ENCODE measurements at places on chromosomes 13 and 19.
A peak's percentile ranks its signal among the peaks of the same experiment; 100 is the strongest.

DNA sequence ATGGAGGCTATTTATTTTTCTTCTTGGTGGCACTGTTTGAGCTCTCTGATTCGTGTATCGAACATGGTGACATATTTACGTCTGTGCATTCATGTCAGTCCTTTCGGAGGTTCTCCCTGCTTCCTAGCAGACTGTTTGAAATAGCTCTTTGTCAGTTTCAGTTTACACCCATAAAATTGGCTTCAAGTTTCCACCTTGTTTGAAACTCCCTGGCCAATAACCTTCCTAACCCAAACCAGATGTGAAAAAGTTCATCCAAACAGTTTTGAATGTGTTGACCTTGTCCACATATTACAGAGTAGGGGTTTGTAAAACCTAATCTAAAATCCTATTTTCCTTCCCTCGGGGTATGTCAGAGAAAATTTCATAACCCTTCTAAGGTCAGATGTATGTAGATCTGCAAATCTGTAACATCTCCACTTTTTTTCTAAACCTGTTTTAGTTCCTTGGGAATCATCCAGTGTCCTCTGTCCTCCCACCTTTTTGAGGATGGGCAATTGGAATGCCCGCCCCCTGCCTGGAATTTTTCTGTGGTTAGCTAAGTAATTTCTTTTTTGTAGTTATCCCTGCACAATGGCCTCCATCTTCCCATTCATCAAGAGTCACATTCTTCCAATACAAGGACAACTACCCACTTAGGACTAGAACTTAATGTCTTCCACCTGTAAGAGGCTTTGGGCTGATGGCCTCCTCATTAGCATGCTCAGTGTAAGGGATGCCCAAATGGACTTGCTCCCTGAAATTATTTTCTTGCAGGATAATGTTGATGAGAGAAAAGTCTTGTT lies 499.8 kb downstream of the GPC6 start:
- DNase-seq, result no peak

- no peak for DNase-seq
These were observed 9.7 kb downstream of the EFNA2 start for GRCh38 chr19:1295169-1296012.

DNA sequence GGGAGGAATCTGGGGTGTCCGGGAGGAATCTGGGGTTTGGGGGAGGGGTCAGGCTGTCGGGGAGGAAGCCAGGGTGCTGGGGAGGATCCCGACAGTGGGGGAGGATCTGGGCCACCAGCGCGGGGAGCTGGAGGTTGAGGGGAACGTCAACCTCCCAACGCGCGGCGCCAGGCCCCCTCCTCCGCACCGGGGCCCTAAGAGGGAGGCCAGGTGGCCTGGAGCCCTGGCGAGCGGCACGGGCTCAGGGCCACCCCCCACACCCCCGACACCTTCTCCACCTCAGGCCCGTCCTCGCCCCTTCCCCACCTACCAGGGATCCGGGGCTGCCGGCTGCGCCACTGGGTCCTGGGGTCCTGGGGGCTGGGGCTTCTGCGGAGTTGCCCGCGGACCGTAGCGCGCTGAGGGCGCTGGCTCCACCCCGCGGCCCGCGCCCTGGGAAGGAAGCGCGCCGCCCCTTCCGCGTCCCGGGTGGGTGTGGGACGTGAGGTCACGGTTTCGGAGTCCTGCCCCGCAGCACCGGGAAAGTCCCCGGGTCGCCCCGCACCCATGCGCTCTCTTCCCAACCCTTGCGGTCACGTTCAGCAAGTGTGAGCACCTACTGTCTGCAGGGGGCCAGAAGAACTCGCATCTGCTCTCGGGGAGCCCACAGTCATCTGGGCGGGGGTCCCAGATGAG lies at the start of gene TICAM1:
Gene TICAM1, minus strand, starts transcription at position 409 of the 675 bp plus-strand sequence. CDS start 13,335 bp downstream, outside the sequence.
- peak; percentile 61 for DNase-seq

DNA sequence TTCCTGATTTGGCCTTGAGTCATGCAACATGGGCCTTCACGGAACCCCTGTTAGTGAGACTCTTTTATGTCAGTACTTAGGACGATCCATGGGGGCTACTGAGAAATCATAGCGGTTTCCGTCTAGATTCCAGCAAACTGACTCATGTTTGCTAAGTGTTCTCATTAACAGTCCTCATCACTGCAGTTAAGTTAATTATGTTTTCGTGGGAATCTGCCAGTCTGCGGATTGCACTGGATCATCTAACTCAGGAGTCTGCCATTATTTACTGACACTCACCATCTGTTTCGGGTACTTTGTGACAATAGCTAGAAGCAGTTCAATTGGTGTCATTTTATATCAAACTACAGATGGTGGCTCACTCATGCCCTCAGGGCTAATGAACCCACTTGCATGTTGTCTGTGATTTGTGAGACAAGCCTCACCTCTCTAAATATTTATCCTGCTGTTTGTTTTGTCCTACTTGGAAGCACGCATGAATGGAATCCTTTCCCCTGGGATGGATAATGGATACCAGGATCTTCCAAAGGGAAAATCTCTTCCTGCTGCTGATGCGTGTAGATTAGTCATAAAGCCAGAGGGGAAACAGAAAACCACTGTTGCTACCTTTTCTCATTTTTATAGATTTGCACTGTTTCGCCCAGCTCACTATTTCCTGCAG lies 61.8 kb downstream of the RAB20 start:
- DNase-seq, result peak; percentile 82

GRCh38 chr19:9913237-9914000 lies 22.9 kb downstream of the OLFM2 start:
- DNase-seq, result peak; percentile 40

All from fibroblast of skin of scalp (primary cell).